ENCODE measurements at places on chromosomes 6 and 20.
A peak's percentile ranks its signal among the peaks of the same experiment; 100 is the strongest.

GRCh38 chr20:24662322-24662721, 192.9 kb downstream of the SYNDIG1 start:
- DNase-seq, result no peak

DNA sequence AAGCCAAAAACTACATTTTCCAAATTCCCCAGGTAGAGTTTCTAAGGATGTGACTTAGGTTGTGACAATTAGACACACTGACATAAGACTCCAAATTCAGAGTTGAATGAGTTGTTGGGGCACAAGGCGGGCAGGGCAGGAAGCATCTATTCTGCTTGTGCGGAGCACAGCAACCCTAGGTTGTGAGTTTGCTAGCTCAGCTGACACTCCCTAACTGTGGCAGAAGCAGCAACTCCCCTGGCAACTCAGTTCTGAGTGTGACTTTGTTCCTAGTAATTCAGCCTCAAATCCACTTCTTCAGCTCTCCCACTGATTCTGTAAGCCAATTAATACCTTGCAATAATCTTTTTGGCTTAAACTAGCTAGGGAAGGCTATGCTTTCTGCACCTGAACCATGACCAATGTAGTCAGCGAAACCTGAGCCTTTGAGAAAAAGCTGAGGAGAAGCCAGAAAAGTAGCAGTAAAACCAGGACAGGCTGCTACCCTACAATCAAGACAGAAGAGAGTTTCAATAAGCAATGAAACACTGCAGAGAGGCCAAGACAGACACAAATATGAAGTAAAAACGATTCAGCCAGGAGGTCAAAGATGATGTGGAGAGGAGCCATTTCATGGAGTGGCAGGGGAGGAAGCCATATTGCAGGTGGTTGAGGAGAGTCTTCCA, 30.0 kb upstream of the PAQR8 start:
- no peak for DNase-seq

GRCh38 chr6:131107151-131107550, 28.1 kb upstream of the AKAP7 start:
- no peak for DNase-seq

GRCh38 chr6:81241126-81242041, 511.1 kb downstream of the TENT5A start:
- no peak for DNase-seq

- DNase-seq, result no peak
These were observed 123.9 kb downstream of the IBTK start for GRCh38 chr6:82123632-82124031.

- no peak for DNase-seq
These were observed 1011.2 kb upstream of the CITED2 start for GRCh38 chr6:140385679-140386078.

GRCh38 chr6:101011186-101011585, 130.1 kb upstream of the ASCC3 start:
- no peak for DNase-seq

DNA sequence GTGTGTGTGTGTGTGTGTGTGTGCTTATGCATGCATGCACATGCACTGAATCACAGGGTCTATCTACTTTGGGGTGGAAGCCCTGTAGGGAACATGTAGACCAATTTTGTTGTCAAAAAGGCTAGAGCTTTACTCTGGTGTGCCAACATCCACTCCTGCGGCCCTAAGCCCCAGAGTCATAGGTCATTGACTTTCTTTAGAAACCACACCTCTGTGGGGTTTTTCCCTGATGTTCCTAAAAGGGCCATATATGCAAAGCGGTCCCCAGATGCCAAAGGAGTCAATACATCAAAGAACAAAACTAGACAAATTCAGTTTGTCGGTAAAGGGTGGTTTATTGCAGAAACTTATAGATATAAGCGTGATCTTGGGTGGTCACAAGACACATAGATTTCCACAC, 29.8 kb upstream of the SLC2A12 start:
- no peak for DNase-seq

DNA sequence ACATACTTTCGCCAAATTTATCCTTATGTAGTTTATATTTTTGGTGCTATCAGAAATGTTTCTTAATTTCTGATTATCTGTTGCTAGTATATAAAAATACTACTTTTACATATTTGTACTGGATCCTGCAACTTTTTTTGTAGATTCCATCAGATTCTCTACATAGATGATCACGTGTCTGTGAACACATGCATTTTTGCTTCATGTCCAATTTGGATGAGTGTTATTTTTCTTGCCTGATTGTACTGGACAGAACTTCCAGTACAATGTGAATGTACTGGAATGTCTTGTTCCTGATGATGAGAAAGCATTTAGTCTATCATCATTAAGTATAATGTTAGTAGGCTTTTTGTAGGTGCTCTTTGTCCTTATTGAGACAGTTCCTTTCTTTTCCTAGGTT, 25.0 kb upstream of the SSR1 start:
- DNase-seq, result no peak

GRCh38 chr6:49325891-49326290, 137.2 kb downstream of the MMUT start:
- no peak for DNase-seq

- DNase-seq, result no peak
These were observed 311.5 kb upstream of the ID4 start for GRCh38 chr6:19525673-19526072.

- DNase-seq, result no peak
These were observed 105.3 kb downstream of the CEBPB start for GRCh38 chr20:50295762-50296449.

- no peak for DNase-seq
These were observed 149.1 kb downstream of the TBX18 start for GRCh38 chr6:84615113-84615850.

DNA sequence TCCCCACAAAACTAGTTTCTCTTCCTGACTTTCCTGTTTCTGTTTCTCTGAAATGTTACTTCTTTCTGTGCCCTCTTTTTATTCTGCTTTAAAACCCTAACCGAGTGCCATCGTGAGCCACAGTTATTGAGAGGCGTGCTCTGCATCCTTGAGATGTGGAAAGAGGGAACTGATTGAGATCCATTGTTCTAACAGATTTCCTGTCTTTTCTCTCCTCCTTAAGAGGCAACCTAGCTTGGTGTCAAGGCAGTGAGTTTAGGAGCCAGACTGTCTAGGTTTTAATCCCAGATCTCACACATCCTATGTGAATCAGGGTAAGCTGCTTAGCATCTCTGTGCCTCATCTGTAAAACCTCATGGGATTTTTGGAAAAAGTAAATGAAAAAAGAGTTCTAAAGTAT, 57.5 kb downstream of the SNX9 start:
- no peak for DNase-seq

DNA sequence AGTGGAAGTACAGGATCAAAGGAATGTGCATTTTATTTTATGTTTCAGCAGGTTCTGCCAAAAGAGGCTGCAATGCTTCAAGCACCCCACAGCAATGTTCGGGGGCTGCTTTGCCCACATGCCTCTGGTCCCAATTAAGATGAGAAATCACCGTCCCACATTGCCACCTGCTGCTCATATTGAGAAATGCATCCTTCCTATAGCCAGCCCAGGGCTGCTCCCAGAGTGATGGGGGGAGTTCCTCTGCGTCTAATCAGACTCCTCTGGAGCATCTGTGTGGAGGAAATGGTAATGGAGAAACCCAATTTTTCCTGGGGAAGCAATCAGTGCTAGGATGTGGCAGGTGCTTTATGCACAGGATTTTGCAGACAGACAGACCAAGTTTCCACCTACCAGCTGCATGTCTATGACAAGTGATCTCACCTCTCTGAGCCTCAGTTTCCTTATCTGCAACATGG, 33.7 kb downstream of the PTGIS start:
- DNase-seq, result peak; percentile 34

- DNase-seq, result no peak
These were observed 97.6 kb downstream of the DTD1 start for GRCh38 chr20:18685406-18685805.

DNA sequence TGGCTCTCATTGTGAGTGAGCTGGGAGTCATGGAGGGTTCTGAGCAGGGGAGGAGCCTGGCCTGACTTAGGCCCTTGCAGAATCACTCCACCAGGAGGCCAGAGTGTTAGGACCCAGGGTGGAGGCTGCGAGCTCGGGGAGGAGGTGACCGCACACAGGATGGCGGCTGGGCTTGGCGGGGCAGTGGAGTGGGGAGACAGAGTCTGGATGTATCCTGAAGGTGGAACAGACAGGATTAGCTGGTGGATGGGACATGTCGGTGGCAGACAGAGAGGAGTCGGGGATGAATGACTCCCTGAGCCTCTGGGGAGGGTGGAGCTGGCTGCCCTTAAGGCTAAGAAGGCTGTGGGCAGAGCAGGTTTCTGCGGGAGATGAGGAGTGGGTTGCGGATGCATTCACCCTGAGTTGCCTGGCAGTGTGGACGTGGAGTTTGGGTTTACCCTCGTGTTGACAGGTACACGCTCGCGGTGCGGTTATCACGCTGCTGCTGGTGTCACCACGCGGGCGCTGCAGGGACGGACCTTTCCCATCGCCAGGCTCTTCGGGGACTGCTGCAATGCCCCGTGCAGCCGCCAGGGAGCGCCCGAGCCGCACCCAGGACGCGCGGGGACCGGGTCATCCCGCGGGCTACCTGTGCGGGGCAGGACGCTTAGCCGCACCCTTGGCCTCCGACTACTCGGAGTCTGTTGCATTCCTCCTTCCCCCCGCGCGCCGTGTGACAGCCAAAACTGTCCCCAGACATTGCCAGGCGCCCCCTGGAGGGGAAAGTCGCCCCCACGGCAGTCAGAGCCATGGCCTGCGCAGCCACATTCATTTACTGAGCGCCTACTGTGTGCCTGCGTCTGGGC, 43.0 kb upstream of the PTGIS start:
- DNase-seq, result peak; percentile 63

GRCh38 chr6:123074616-123075015, 78.6 kb downstream of the CLVS2 start:
- DNase-seq, result no peak

- no peak for DNase-seq
These were observed 33.0 kb downstream of the METTL24 start for GRCh38 chr6:110325197-110325596.

GRCh38 chr6:4059115-4059777, 19.7 kb downstream of the FAM217A start:
- DNase-seq, result peak; percentile 42
